ENCODE measurements at places on chromosomes 7 and 10.

DNA sequence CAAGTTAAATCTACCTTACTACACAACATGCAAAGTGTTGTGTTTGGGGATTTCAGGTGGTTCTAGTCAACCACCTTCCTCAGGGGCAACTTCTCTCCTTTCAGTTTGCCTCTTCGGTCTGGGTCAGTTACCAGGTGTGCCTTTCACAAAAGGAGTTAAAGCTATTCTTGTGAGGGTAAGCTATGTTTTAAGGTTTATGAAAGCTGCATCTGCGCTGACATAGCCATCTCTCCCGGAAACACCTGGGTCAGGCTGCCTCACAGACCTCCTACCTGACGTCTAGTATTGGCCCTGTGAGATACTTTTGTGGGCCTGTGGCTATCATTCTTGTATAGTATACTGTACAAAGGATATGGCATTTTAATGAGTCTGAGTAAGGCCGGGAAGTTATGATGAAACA lies 67.7 kb upstream of the ITGA8 start:
- DNase-seq: no peak

DNA sequence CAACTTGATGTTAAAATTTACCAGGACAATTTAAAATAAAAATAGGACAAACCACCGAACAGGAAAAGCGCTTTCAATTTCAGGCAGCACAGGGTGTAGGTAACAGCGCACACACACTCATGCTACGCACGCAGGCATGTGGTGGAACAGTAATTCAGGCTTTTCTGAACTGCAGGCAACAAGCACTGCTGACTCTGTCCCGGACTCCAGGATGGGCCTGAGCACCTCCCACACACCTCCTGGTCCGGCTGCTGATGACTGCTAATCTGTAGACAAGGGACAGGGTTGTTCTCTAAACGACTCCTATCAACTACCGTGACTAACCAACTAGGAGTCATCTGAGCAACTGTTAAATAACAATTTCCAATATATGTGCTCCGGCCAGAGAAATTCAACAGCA lies 192.6 kb upstream of the FRMD4A start:
- no peak for DNase-seq

DNA sequence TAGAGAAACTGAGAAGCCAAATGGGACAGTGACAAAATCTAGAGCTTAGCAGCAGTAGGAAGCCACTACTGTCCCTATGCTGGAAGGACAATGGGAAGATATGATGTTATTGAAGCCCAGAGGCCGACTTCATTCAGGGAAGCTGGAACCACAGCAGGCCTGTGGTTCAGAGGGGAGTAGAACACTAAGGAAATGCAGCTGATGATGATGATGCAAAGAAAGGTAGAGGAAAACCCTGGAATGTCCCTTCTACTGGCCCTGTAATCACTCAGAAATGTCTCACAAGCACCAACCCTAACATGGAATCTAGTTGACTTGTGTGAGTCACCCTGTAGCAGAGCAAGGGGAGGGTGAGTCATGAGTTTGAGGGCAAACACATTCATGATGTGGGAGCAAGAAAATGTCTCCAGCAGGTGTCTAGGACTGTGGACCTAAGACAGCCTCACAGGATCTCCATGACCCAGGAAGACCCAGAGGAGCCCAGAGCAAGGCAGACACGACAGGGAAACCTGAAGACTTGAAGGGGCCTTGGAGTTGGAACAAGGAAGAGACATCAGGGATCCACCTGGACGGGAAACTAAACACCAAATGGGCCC lies 37.0 kb upstream of the LRRC17 start:
- DNase-seq: no peak

- no peak for DNase-seq
These were observed 447.3 kb upstream of the NRP1 start for GRCh38 chr10:33781606-33782395.

DNA sequence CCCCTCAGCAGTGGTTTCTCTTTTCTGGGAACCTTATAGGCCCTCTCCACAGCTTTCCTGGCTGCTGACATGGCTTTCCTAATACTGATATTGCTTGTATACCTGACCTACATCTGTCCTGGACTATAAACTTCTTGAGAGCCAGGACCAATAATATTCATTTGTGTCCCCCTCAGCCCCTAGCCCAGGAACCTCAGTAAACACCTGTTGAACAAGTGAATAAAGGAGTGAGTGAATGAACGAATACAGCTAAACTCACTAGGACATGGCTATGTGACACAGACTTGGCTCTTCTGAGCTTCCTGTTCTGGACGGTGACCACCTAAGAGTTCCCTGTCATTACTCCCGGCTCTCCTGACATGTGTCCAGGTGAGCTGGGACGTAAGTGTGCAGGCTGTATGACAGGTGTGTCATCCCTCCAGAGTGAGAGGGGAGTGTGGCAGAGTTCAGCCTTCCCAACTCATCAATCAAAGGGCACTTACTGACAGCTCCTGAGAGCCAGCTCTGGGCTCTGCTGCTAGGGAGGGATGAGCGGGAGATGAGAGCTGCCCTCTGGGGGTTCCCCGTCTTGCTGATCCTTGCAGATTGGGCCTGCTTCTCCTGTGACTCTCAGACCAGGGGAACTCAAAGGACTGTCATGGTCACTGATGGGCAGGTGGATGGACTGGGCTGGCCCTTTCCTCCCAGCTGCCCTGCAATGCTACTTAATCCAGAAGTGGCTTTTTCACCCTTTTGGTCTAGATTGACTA lies 84.5 kb downstream of the HIF1AN start:
- no peak for DNase-seq

DNA sequence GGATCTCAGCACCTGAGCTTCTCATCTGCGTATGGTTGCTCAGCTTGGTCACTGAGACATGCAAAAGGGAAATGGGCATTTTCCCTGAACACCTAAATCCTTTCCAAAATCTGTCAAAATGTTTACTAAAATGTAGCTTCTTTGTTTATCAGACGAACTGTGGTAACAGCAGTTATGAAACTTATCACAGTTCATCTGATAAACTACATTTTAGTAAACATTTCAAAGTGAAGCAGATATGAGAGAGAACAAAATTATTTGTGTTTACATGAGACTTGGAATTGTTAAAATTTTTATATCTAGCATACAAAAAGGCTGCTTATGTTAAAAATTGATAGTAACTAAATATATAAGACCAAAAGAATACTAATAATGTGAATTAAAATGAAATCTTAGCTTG lies 573.4 kb upstream of the C7orf33 start:
- DNase-seq: no peak

DNA sequence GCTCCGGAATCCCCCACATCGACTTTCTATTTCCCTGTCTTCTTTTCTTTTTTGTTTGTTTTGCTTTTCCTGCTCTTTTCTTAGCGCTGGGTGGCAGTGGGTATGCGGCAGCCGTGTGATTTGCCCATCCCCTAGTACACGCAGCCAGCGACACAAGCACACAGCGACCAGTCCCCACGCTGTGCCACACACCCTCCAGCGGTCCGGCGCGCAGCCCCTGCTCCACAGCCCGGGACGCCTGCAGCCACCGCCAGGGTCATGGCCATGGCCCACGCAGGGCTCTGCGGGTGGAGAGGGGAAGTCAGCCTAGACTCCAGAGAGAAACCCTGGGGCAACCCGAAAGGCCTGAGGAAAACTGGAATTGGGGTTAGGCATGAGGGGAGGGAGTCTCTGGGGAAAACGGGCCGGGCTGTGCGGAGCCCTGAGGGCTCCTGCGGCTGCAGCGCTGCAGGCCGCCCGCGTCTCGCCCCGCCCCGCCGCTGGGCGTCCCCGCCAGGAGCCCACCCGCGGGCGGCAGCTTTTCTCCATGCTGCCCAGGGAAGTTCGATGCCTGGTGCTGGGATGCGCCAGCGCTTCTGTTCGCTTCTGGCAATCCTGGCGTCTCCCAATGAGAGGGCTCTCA lies 2.5 kb downstream of the CHRM2 start:
- DNase-seq: no peak

- DNase-seq: no peak
These were observed 438.1 kb downstream of the SUGCT start for GRCh38 chr7:40572810-40573465.

Measured in NCI-H1436 treated with DMSO at 0.1 percent for 48 hours (cell line).